ENCODE measurements at places on chromosomes 7 and 10. TPM values are rescaled to one million over a fixed set of nuclear protein-coding genes. Genes with fewer than 3 reads are reported as not detected.

Gene GIMAP8
- total RNA-seq = 0.09 TPM

Gene SLC18A3
- total RNA-seq = not detected

Gene TFR2
- 0.08 TPM for total RNA-seq

Gene SLC16A12
- total RNA-seq = 0.90 TPM

Gene CFAP46
- total RNA-seq = 0.09 TPM

Gene SPDYE5
- total RNA-seq = not detected

Gene DKK1
- 123 TPM for total RNA-seq

Gene HOGA1
- 0.08 TPM for total RNA-seq

Gene ZNF239
- 1.8 TPM for total RNA-seq

Gene NPSR1
- total RNA-seq = not detected

Gene VIPR2
- total RNA-seq = not detected

Gene PLEKHS1
- not detected for total RNA-seq

Gene SEMA3D
- total RNA-seq = 51.2 TPM

Gene BTBD16
- total RNA-seq = 0.09 TPM

Gene TRIM56
- 10.0 TPM for total RNA-seq

Gene NCF1
- not detected for total RNA-seq

Gene ZNF655
- 54.2 TPM for total RNA-seq

Gene CHST12
- 2.2 TPM for total RNA-seq

Gene FRMPD2
- not detected for total RNA-seq

Gene KNDC1
- total RNA-seq = 0.41 TPM

Gene PKD1L1
- total RNA-seq = under 0.01 TPM

Gene SPDYE2B
- total RNA-seq = 0.16 TPM

Gene TMEM196
- not detected for total RNA-seq

Gene PAPOLB
- total RNA-seq = not detected

Gene WNT16
- 0.16 TPM for total RNA-seq

Gene IRF5
- not detected for total RNA-seq

Gene ZNF365
- 7.2 TPM for total RNA-seq

Gene SLC26A3
- total RNA-seq = not detected

Gene BAIAP2L1
- 1.1 TPM for total RNA-seq

Gene SAMD9L
- total RNA-seq = 22.6 TPM

Gene NPFFR1
- not detected for total RNA-seq

Gene NAT16
- not detected for total RNA-seq

Gene PON1
- total RNA-seq = not detected

Gene TBX20
- 6.4 TPM for total RNA-seq

Gene MEST
- 63.0 TPM for total RNA-seq

Gene UCN3
- not detected for total RNA-seq

Gene DGKI
- total RNA-seq = 4.7 TPM

Gene HOXA11
- total RNA-seq = not detected

Gene SPDYE16
- 0.09 TPM for total RNA-seq

Gene CYP3A7
- total RNA-seq = 0.74 TPM

Gene LIPJ
- 0.09 TPM for total RNA-seq

Gene ATXN7L1
- total RNA-seq = 13.8 TPM

Gene FAM241B
- total RNA-seq = not detected

Gene FAM53B
- 11.0 TPM for total RNA-seq

Gene C10orf105
- not detected for total RNA-seq

Gene TBC1D12
- total RNA-seq = 16.5 TPM

Gene AKR1D1
- total RNA-seq = not detected

All from fibroblast of the aortic adventitia (primary cell).